SW 1271 (cell line): ENCODE measurements at places on chromosomes 12 and 14.

GRCh38 chr12:59077575-59078426, 157.5 kb upstream of the LRIG3 start:
- DNase-seq = no peak

- no peak for DNase-seq
These were observed 10.9 kb downstream of the PLEKHD1 start for GRCh38 chr14:69495341-69495921.

DNA sequence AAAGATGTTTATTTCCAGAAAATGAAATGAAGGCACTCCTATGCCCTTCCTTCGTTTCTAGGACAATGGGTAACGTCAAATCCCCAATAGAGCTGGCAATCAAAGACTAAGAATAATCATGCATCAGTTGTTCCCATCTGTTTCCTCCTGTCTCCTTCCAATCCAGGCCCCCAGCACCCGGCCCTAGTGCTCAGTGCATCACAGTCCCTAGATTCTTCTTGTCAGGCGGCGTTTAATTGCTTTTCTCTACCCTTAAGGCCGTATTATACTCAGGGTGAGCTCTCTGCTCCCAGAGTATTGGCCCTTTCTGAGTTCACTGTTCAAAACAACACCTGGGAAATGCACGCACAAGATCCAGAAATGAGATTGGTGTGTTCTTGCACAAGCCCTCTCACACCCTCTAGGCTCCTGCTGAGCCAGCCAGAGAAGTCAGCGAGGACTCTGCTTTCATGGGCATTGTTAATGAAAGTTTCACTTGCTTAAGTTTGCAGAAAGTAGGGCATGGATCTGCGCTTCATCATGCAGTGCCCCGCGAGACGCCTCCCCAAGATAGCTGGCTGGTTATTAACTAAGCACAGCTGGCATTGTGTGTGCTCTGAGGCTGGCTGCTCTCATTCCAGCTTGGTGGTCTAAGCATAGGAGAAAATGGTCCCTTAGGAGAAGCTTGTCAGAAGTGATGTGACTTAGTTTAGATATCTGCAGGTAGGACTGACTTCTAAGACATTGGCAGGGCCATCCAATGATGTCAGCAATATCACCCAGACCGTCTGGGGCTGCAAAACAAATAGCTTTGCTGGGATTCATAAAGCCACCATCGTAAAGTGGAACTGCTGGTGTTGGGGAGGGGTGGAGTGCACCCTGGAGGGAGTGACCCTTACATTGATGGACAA, 28.7 kb downstream of the CRACR2A start:
- DNase-seq = no peak

DNA sequence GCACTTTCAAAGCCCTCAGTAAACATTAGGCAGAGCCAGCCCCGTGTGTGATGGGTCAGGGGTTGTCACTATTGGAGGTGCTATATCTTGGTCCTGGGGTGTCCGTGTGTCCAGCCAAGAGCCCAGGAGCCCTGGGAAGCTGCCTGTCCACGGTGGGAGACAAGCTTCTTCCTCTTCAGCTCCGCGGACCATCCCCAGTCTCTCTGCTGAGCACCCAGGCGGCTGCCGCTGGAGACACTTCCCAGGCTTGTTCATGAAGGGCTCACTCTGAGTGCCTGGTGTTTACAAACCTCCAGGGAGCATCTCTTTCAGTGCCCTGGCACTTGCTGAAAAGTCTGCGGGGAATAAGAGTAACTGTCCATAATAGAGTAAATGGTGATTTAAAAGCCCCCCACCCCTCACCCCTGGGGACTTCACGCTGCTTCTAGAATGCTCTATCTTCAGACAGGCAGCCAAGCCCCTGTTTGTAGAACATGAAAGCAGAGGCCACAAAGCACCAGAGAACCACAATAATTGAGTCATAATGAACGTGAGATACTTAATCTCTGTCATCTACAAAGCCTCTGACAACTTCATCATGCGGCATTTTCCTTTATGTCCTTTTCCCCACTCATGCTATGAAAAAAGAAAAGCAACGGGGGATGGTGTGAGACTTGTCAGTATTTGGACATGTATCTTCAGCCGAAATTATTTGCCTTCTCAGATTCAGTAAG, 178.6 kb downstream of the TMEM132C start:
- DNase-seq = no peak

GRCh38 chr14:93018366-93018765, 95.4 kb downstream of the CHGA start:
- no peak for DNase-seq

- no peak for DNase-seq
These were observed 73.9 kb downstream of the ARL6IP4 start for GRCh38 chr12:123054371-123054770.

- DNase-seq = no peak
These were observed 89.8 kb downstream of the STAB2 start for GRCh38 chr12:103676893-103677292.
